Skin of body (tissue), 3 donors: ENCODE measurements at places on chromosomes 2 and 18. TPM values are rescaled to one million over a fixed set of nuclear protein-coding genes. Genes with fewer than 3 reads are reported as not detected.

The ABCG5 gene
- not detected for total RNA-seq

The PSMA8 gene
- not detected for total RNA-seq

The CERKL gene
- total RNA-seq, result not detected

The UGT1A7 gene
- 0.30 TPM for total RNA-seq

The RNF25 gene
- 10.7 TPM for total RNA-seq
